NCI-H2227 treated with DMSO at 0.1 percent for 48 hours (cell line): ENCODE measurements at places on chromosomes 12 and 14.

- no peak for DNase-seq
These were observed 8.2 kb downstream of the NUAK1 start for GRCh38 chr12:106130474-106131113.

DNA sequence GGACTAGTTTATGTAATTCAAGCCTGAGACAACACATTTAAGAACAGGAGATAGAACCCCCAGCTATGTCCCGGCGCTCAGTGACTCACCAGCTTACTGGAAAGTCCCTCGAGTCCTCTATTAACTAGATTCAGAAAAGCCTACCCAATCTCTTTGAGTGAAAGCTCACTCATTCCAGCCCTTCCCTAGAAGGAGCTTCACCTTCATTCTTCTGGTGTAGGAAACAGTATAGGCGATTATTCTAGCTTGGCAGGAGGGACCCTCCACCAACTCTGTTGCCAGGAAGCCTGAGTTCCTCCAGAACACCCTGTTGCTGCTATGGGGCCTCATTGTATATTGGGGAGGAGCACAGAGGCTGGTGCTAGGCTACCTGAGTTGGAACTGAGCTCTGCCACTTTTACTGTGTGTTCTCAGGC is 57.2 kb upstream of the AEBP2 start:
- DNase-seq = no peak

- DNase-seq = no peak
These were observed 48.0 kb upstream of the RIMBP2 start for GRCh38 chr12:130764073-130764472.

- DNase-seq = no peak
These were observed 90.0 kb downstream of the LRRC74A start for GRCh38 chr14:76916040-76916715.

DNA sequence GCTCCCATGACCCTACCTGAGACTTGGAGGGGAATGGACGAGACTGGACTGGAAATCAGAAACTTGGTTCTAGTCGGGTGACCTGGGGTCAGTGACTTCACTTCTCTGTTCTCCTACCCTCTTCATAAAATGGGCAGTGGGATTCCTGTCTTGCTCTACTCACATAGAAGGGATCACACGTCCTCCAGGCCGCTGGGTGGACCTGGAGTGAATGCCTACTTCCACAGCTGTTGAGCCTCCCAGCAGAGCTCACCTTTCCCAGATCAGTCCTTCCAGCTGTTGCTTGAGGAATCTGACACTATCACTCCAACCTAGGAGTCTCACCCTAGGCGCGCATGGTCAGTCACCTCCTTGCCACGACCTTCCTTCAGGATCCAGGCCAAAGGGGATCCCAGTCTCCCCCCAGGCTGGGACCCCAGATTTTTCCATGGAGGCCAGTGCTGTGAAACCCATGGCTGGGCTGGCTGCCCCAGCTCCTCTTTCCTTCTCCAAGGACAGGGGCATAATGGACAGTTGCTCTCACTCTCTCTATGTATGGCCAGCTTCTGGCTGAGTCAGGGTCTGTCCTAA is 637 bp downstream of the ACVRL1 start:
- no peak for DNase-seq

DNA sequence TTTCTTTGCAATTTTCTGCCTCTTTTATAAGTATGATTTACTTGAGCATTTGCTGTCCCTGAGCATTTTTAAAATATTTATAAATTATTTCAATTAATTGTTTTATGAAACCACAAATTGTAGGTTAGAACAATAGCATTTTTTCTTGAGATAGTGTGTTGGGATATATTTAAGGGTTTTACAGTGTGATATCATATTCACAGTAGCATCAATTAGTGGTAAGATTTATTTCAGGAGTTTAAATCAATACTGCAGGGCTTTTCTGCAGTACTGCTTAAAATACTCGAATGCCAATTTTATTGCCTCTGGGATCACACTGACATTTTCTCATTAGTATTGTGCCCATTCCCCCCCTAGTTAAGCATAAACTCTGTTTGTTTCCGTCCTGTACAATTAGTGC is 82.2 kb downstream of the BHLHE41 start:
- DNase-seq = no peak

GRCh38 chr14:89675590-89675989 is 258.6 kb upstream of the FOXN3 start:
- DNase-seq = no peak

GRCh38 chr12:28770322-28770721 is 378.8 kb upstream of the FAR2 start:
- no peak for DNase-seq

DNA sequence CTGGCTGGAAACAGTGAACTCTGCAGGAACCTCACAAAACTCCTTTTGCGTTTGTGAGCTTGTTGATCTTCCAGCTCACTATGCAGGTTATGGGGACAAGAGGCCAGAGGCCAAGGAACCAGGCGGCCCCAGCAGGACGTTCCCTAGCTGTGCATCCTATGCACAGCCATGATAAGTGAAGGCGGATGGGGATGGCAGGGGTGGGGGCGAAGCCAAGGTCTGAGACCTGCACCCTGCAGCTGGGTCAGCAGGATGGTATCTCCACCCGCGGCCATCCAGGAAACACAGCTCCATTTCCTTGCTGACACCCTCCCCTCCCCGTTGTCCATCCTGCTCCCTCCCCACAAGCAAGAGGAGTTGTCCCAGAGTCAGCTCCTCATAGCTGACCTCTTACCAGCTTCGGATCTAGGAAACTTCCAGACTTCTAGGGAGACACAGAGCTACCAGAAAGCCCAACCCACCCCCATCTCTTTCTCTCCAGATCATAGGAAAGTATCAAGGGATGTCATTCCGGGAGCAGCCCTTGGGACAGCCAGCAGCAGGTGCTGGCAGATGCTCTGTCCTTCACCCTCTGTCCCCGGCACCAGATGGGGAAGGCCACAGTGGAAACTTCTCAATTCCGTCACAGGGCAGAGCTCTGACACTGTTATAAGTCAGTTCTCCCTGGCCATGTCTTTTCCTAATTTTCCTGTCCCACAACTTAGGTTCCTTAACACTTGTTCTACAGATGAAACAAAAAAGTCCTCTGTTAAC is 9.4 kb downstream of the ZBTB39 start:
- no peak for DNase-seq

- no peak for DNase-seq
These were observed 34.4 kb upstream of the PMCH start for GRCh38 chr12:102232036-102232435.

DNA sequence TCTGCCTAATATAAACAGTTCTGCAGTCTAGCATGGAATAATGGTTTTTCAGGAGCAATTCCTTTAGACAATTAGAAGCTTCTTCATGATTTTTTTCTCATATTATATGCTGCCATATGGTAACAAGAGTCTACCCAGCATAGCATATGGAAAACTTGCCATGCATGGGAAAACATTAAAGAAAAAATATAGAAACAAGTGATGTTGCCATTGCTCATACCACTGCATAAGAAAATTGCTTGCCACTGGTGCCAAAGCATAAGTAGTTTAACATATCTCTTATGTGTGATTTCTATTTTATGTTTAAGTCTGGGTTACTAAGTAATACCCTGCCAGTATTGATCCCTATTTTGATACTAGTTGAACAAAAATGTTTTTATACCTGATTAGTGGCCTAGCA is 171.2 kb downstream of the CCDC59 start:
- no peak for DNase-seq

DNA sequence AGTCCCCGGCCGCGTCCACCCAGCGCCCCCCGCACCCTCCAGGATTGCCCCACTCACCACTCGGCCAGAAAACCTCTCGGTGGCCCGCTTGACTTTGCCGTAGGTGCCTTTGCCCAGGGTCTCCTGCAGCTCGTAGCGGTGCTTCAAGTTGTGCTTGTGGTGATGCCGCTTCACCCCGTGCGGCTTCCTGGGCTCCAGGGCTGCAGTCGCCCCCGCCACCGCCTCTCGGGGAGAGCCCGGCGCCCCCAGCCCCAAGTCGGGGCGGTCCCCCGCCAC is 459 bp downstream of the NUAK1 start:
- no peak for DNase-seq

- no peak for DNase-seq
These were observed 9.9 kb upstream of the VPS33A start for GRCh38 chr12:122276242-122276641.

DNA sequence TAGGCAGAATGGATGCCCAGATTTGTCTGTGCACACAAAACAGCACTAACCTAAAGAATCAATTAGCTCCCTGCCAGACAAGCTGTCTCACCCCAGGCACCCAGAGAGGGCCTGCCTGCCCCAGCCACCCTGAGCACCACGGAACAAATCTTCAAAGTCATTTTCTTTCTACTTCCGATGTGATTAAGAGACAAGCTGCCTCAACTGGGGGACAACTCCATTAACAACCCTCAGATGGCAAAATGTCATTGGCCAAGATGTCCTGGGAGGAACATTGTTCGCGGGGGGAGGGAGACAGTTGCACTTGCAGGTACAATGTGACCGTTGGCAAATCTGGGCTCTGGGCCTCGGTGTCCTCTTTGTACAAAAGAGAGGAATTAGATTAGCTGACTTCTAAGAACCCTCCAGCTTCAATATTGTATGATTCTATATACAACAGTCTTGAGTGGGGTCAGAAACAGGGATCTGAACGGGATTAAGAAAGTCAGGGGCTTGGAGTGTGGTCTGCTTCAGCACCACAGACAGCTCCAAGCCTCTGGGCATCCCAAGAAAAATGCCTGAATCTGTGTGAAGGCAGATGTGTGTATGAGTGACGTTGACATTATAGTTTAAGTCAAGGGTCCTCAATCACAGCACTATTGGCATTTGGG is 42.8 kb upstream of the CMKLR1 start:
- no peak for DNase-seq
